ENCODE measurements at places on chromosomes 7 and 10. TPM values are rescaled to one million over a fixed set of nuclear protein-coding genes. Genes with fewer than 3 reads are reported as not detected.

GRCh38 chr7:80392229-80393169, 119.4 kb downstream of the GNAT3 start:
- DNase-seq = no peak

PRR15 gene
- 0.54 TPM for total RNA-seq

DNA sequence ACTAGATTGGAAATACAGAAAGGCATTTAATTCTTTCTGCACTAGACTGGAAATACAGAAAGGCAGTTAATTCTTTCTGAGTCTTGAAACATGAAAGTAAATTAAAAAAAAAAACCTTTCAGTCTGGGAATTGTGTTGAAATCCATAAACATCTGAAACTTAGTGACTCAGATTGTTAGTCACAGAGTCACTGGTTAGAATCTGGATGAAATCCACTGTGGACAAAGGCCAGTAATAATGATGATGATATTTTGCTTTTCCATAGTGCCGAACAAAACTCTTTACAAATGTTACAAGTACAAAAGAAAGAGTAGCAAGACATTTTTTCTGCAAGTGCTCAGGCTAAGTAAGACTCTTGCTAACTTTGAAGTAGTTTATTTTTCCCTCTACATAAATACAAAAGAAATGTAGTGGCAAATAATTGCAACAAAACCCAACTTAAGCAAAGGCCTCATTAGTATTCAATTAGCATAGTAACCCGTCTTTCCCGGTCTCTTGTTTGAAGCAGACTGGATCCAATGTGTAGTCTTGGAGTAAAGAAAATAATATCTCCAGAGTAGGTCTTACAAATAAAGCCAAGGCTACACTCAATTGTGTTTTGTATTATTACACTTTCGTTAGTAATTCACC, 5.8 kb upstream of the PRTFDC1 start:
- DNase-seq = no peak

GRCh38 chr7:122688400-122688998, 10.4 kb downstream of the RNF133 start:
- DNase-seq = no peak

SERPINE1 gene
- 4.7 TPM for total RNA-seq

- DNase-seq = no peak
Measured at GRCh38 chr10:19918794-19919193, 102.6 kb downstream of the PLXDC2 start.
